ENCODE measurements at places on chromosomes 2 and 18.
A peak's percentile ranks its signal among the peaks of the same experiment; 100 is the strongest.

DNA sequence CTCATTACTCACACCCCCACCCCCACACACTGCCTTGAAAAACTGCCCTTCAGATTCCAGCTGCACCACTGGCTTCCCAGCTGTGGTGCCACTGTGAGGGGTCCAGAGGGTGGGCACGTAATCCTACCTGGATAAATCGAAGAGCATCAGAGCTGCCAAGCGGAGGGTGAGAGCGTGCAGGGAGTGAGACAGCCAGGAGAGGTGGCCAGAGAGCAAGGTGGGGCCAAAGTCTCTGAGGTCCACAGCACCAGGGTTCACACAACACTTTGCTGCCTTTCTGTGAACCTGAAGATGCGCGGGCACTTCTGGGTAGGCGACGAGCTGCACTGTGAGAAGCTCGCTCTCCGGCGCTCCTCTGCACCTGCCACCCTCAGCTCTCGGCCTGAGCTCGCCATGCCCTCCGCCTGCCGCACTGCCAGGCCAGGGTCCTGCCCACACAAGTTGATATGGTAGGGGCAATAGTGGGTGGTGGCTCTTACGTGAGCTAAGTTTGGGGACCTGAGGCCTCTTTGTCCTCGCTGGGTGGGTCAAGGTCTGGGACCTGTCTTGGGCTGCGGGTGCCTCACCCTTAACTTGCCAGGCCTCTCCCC, 83.9 kb downstream of the MARCO start:
- no peak for DNase-seq

DNA sequence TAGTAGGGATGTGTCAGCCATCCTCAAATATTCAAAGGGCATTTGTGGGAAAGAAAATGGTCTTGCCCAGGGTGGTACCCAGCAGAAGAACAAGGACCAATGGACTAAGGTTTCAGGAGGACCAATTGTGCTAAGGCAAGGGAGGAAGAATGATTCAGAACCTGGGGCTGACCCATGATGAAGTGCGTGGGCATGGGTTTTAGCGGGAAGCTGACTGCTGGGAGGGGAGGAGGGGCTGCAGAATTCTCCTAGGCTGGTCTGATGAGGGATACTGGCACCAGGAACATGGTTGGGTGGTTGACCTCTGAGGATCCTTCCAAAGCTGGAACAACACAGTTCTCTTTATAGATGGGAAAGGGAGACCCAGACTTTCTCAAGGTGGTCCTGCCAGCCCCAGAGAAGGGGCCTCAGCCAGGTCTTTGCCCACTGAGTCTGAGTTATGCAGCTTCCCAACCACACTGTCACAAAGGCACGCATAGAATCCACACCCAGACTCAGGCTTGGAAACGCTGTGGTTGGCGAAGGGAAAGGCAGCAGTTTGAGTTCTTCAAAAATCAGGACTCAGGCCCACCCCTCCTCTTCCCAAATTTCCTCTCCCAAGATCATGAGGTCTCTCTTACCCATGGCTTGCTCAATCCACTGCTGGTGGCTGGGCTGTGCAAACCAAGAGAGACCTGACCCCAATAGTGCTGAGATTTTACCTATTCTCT, 37.3 kb downstream of the MARCO start:
- DNase-seq = no peak

DNA sequence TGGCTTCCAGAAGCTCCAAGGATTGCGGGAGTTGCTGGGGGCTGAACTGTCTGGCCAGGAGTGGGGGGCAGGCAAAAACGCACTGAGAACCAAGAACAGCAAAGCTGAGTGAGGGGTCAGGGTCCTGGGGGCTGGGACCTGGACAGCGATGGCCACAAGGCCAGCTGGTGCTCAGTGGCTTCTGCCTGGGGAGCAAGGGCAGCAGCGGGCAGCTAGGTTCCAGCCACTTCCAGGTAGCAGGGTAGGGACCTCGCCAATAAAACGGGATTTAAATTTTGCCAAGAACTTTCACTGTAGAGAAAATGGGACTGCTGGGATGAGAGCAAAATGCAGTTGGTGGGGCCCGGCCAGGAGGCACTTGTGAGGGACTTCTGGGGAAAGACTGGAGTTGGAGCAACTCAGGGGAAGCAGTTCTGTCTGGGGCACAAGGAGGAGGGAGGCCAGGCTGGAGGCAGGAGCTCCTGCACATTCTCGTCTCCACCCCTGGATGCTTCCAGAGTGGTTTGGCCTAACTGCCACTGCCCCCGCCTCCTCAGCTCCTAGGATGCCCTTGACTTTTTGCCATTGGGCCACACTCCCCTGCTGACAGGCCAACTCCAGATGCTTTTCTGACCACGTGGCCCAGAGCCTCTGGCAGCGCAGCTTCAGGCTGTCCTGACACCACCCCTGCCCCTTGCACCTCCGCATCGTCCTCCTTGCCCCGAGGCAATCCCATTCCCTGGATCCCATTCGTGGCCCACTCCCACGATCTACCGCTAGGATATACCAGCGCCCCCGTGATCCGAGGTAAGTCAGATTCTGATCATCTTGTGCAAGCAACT, 5.5 kb upstream of the CCDC74A start:
- DNase-seq = no peak

DNA sequence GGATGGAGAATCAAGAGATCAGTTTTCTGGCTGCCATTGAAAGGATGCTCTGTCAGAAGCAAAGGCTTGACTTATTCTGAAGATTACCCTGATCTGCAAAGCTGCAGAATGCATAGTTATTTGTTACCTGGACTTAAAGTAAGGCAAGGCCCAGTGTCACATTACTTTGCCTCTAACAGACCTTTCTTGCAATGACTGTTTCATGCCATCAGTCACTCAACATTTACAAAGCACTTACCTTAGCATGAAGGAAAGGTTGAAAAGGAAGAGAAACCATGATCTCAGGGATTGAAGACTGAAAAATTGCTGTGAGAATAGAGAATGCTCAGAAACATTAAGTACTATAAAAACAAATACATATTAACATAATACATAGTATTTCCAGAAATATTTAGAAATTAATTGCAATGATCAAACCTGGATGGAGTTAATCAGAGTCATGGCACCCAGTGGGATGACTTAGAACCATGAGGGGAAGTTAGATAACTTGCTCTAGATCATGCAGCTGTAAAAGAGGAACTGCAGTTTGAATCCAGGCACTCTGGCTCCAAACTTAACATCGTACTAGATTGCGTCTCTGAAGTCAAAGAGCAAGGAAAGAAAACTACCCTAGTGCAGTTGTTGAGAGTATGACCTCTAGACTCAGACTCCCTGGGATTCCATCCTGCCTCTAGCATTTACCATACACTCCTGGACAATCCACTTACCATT, 26.5 kb upstream of the FAM117B start:
- no peak for DNase-seq

DNA sequence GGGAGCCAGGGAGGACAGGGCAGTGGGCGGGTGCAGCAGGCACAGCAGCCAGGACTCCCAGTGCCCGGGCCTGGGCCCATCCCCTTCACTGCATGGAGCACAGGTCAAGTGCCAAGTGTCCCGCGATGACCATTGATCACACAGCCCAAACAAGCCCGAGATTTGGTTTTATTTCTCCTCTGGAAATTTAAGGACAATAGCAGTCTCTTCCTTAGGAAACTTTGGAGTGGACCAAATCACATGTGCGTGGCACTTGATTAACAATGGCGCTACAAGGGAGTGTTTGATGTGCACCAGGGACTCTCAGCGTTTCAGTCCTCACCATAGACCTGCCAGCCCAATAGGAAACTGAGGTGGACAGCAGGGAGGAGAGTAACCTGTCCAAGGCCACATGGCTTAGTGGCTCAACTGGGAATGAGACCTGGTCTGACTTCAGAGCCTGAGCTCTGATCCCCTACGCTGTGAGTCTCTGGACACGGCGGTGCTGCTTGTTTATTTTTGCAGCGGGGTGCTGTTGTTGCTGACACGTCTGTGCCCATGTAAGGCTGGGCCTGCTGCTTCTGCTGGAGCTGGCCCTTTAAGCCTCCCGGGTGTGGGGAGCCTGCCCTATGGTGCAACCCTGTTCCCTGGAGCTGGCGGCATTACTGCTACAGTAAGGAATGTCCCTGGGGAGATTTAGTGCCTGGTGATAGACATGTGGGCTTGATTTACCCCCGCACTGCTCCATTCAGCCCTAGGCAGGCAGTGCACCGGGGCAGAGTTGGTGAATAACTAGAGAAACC, 194.2 kb downstream of the INHBB start:
- no peak for DNase-seq

- DNase-seq = no peak
Measured at GRCh38 chr2:134011936-134012586, 241.8 kb upstream of the MGAT5 start.

- no peak for DNase-seq
Measured at GRCh38 chr2:150484461-150485021, 2.9 kb downstream of the RND3 start.

GRCh38 chr2:226247289-226248275, 552.0 kb downstream of the IRS1 start:
- DNase-seq = no peak

DNA sequence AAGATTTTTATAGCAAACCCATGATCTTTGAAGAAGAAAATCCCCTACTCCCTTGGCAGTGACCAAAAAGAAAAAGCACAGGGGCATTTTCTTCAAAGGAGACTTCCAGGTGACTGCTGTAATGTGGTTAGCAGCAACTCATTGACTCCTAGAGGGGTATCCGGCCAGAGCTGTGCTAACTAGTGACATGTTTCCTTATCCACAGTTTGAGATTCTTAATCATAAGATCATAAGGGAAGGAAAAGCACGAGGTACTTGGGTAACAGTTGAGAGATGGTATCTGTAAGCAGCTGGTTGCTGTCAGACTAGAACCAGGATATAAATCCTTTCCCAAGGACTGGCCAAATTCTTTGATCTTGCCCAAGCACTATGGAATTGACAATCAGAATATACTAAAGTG, 124.7 kb downstream of the MREG start:
- no peak for DNase-seq

- DNase-seq = no peak
Measured at GRCh38 chr2:240834377-240834975, 14.5 kb upstream of the KIF1A start.

DNA sequence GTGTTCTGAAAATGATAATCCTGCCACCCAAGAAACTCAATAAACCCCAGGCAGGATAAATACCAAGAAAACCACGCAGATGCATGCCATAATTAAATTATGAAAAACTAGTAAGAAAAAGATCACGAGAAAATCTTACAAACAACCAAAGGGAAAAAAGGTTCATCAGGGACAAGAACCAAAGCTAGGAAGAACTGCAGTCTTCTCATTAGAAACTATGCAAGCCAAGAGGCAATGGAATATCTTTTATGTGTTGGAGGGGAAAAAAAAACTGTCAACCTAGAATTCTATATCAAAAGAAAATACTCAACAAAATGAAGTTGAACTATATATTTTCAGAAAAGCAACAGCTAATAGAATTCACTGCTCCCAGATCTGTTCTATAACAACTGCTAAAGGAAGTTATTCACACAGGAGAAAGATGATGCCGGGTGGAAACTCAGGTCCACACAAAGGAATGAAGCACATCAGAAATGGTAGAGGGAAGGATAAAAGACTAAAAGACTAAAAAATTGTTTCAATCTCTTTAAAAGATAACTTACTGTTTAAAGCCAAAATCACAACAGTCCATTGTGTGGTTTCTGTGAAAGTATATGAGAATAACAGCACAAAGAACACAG, 55.0 kb downstream of the NDUFA10 start:
- DNase-seq = no peak

DNA sequence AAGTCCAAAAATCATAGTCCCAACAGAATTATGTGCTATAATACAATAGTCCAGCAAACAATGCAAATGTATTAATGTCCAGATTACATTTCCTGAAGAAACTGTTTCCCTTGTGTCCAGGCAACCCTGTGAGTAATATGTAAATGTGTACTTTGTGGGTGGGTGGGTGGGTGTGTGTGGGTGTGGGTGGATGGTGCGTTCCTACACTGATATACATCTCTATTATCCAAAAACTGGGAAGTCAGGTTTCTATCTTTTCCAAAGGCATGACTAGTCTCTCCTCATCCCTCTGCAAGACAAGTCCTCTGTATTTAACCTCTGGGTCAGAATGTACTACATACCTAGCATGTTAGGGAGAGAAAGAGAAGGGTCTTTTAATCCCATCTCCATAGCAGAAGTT, 71.6 kb downstream of the LNPK start:
- no peak for DNase-seq

GRCh38 chr18:57794951-57795728, 8.0 kb downstream of the ATP8B1 start:
- no peak for DNase-seq

- no peak for DNase-seq
Measured at GRCh38 chr2:11812466-11813248, 66.2 kb downstream of the LPIN1 start.

- DNase-seq = peak; percentile 73
Measured at GRCh38 chr2:25331686-25332365, 9.9 kb downstream of the DNMT3A start.

- DNase-seq = no peak
Measured at GRCh38 chr2:159144776-159145614, 141.5 kb downstream of the WDSUB1 start.

GRCh38 chr18:36809590-36810381, 19.0 kb downstream of the TPGS2 start:
- DNase-seq = peak; percentile 26

- DNase-seq = no peak
Measured at GRCh38 chr2:192060161-192060560, 134.6 kb downstream of the TMEFF2 start.

DNA sequence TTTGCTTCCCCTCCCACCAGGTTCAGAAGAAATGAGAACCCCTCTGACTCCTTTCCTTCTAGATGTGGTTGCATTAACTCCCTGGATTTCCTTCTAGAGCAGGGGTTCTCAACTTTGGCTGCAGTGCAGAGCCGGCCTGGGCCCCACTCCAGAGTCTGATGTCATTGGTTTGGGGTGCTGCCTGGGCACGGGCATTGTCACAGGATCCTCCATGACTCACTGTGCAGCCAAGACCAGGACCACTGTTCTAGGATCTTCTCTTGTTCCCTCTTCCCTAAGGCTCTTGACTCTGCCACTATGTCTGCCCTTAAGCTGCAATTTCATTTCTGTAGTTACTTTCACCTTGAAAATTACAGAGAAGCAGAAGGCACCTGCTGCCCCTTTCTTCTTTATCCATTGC, 31.8 kb downstream of the TBC1D8 start:
- DNase-seq = no peak

GRCh38 chr2:201668402-201668910, 25.2 kb upstream of the TMEM237 start:
- DNase-seq = no peak

DNA sequence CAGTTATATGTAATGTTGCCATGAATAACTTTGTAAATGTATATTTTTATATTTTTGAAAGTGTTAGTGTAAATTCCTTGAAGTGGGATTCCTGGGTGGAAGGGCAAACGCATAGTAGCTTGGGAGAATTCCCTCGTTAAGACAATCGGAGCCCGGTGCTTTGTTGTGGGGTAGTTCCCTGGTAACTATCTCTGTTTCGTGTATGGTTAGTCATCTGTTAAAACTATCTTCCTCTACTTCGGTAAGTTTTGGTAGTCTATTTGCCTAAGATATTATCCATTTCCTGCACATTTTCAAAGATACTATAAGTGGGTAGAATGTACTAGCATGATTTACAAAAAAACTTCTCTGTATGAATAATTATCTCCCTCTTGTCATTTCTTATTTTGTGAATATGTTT, 113.8 kb upstream of the NRXN1 start:
- DNase-seq = no peak
